ENCODE measurements at places on chromosomes 11 and 22.

DNA sequence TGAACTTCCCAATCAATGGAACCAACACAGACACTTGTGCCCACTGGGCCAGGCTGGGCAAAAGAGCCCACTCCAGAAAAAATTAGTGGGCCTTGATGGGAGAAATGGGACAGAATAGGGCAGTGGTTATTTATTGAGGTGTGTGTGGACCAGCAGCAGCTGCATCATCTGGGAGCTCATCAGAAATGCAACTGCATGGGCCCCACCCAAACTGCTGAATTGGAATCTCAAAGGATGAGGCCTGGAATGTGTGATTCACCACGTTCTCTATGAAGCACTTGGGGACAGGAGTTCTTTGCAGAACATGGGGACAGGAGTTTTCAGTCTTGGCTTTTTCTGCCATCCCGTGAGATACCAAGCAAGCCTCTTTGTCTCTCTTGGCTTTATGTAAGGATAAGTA lies 255.6 kb upstream of the PLET1 start:
- no peak for DNase-seq

DNA sequence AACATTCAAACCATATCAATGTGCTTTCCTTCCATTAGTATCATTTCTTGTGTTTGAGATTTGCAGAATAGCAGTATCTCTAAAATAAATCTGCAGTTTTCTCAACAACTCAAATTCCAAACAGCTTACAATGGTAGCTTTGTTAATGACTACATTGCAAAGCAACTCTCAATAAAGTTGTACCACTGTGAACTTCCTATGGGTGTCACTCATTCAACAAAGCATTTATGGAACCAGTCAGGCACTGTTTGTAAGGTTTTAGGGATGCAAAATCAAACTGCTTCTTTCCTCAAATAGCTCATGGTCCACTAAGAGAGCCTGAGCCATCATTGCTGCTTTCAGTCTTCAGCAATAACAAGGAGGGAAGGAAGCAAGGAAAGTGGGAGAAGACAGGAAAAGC lies 91.0 kb downstream of the CCDC83 start:
- no peak for DNase-seq

DNA sequence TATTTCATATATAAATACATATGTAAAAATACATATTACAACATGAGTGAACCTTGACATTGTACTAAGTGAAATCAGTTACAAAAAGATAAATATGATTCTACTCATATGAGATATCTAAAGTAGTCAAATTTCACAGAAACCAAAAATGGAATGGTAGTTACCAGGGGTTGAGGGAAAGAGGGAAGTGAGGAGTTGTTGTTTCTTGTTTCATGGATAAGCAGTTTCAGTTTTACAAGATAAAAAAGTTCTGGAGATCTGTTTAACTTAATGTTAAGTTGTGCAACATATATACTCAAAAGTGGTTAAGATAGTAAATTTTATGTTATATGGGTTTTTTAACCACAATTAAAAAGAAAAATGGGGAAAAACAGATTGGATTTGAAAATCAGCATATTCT lies 107.7 kb downstream of the ELP4 start:
- DNase-seq = no peak

- DNase-seq = no peak
Observed at GRCh38 chr11:36722421-36722820, 124.4 kb upstream of the RAG2 start.

DNA sequence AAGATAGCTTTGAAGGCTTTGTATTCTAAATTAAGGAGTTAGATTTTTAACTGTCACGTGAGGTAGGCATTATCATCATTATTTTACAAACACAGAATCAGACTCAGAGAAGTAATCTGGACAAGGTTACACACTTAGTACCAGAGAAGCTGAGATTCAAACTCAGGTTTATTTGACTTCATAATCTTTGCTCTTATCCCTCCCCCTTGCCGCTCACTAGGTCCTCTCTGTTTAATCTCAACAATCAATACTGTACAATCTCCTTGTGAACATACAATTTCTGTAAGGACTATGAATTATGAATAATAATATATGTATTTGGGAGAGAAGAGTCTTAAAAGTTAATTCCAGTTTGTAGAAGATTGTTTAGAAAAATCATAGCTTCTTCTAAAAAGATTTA lies 5.2 kb upstream of the DNAJB7 start:
- no peak for DNase-seq
